Frontal cortex (tissue), 4 donors: ENCODE measurements at places on chromosomes 5 and 9. TPM values are rescaled to one million over a fixed set of nuclear protein-coding genes. Genes with fewer than 3 reads are reported as not detected.

Gene C5orf58
- not detected for total RNA-seq

Gene IRX1
- 0.41 TPM for total RNA-seq

Gene RXFP3
- total RNA-seq, result 0.41 TPM

Gene IL9
- not detected for total RNA-seq

Gene DIRAS2
- total RNA-seq, result 55.4 TPM

Gene ZBTB6
- 99.5 TPM for total RNA-seq

Gene CCDC171
- 28.9 TPM for total RNA-seq
